ENCODE measurements at places on chromosomes 16 and 17.

GRCh38 chr17:17966399-17966798, 5.8 kb downstream of the TOM1L2 start:
- no peak for DNase-seq

GRCh38 chr16:53537626-53538025, 34.6 kb upstream of the AKTIP start:
- no peak for DNase-seq

- DNase-seq: no peak
Measured at GRCh38 chr17:54789101-54789880, 111.4 kb upstream of the TOM1L1 start.

- no peak for DNase-seq
Measured at GRCh38 chr16:64469906-64470702, 651.8 kb downstream of the CDH11 start.

- no peak for DNase-seq
Measured at GRCh38 chr16:89331371-89332109, 114.0 kb downstream of the ZNF778 start.
